ENCODE measurements at places on chromosomes 5 and 9.

GRCh38 chr9:81534138-81534875 lies 155.0 kb downstream of the TLE1 start:
- no peak for DNase-seq

GRCh38 chr5:115313052-115313451 lies 16.6 kb upstream of the CCDC112 start:
- no peak for DNase-seq

GRCh38 chr9:14650596-14650995 lies 42.6 kb downstream of the ZDHHC21 start:
- DNase-seq = no peak

DNA sequence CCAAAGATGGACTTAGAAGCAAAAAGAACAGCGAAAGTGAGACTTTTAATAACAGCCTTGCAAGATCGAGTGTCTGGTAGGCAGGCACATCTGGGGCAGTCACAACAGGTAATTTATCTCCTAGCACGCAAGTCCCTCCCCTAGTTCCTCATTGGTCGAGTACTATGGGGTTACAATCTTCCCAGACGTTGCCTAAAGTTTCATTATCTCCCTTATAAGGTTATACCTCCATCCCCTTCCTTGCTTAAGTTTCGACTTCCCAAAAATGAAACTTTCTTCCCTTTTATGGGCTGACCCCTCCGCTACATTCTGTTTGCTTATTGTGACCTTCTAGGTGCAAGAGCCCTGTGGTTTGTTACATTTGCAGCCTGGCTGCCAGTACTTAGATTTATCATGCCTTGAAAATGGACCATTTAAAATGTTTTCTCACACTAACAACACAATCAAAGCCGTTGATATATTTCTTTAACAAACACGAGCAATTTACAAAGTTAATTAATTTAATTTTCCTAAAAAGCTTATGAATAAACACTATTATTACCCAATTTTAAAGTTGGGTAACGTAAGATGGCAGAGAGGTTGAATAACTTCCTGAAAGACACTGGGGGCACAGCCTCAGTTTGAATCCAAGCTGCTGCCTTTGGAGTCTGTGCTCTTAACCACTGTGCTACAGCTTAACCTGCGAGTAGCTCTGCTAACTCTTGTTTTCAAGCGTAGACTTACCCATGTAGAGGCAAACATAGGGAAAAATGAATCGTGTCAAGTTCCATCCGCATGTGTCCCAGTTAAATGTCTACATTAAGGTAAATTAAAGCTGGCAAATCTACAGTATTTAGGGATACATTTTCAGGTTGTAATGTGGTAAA lies 91.7 kb downstream of the EDIL3 start:
- no peak for DNase-seq

DNA sequence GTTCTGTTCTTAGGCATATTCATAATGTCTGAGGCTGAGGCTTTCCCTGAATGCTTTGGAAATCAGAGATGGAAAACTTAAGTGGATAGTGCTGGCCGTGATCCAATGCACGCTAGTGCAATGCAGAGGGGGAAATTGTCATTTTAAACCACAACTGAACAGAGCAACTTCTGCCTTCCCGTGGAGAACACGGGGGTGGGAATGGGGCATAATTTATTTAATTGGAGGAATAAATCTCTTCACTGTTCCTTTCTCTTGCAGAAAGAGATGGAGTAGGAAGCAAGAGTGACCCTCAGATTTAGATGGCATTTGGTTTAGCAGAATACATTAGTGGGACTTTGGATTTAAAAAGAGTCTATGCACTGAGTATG lies 22.9 kb upstream of the NREP start:
- no peak for DNase-seq

DNA sequence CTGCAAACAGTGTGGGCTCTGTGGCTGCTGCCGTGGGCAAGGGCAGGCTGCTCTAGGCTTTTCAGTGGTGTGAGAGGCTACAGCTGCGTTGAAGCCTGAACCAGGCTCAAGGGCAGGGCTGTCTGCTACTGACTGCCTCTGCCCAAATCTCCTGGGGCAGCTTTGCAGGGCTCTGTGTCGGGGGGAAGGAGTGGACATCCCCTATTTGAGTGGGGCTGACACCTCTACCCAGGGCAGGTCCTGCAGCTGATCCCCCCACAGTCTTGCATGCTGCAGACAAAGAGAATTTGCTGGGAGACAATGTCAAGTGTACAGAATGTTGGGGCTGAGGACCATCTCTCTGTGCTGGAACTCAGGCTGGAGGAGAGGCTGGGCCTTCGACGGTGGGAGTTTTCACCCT lies 240.2 kb downstream of the PBX3 start:
- no peak for DNase-seq

DNA sequence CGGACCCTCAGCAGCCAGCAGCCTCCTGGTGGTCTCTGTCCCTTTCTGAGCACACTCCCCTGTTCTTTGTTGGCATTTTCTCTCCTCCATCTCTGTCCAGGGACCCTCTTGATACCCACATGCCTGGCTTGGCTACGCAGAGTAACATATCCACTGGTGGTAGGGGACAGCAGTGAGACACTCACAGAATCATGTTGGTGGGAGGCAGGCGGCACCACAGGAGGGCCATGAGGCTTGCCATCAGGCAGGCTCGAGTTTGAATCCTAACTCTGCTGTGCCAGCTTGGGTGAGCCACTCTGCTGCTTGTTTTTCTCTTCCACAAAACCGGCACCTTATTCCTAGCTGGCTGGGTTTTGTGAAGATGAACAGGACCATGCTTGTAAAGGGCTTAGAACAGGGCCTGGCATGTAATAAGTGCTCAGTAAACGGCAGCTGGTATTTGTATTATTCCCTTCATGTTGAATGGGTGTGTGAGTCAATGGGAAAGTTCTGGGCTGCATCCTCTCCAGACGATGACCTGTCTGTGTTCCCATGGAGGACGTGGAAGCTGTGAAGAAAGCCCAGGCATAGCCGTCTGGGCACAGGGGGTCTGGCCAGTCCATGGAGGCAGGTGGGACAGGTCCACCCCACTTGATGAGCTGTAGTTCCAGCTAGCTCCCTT lies 2.3 kb downstream of the COL27A1 start:
- DNase-seq = no peak
